ENCODE measurements at places on chromosomes 13 and 19.
A peak's percentile ranks its signal among the peaks of the same experiment; 100 is the strongest.

DNA sequence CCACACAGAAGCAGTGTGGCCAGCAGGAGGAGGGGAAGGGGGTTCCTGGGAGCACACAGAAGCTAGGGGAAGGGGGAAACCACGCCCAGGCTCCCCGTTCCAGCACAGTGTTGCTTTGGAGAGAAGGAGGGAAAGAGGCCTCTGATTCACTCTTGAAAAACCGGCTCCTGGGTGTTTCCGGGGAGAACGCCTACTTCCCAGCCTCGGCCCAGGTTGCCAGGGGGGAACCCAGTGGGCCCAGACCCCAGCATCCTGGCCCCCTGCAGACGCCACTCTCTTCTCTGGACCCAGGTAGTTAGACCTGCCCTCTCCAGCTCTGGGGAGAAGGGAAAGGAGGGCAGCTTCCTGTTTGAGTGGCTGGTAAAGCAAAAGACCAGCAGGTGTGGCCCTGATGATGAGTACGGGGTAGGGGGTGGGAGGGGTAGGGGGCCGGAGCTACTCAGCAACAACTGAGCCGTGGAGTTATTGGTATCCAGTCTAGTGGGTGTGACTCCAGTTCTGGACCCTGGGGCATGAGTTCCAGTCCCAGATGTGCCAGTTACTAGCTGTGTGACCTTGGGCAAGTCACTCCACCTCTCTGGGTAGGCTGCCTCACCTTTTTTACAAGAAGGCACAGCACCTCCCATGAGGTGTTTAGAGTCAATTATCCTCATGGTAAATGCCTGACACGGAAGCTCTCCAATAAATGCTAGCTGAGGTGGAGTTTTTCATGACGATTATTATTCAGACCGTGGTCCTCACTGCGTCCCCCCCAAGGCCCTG, 836 bp downstream of the GIPC1 start:
- no peak for DNase-seq

DNA sequence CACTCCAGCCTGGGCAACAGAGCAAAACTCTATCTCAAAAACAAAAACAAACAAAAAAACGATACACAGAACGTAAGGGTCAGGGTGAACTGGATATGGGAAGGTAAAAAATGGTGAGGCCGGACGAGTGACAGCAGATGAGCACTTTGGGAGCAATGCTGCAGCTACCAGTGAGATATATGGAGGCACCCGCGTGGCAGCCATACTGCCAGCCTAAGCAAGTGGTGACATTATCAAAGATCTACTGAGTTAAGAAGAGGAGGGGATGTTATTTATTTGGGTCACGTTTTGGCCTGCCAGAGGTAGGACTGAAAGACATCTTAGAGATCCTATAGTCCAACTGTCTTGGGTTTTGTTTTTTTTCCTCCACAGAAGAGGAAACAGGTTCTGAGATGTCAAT, 14.2 kb downstream of the TIMM13 start:
- no peak for DNase-seq

- DNase-seq: peak; percentile 76
Measured at GRCh38 chr19:39845933-39846677, at the start of gene FBL. TSS of gene FBL (minus strand) at chr19:39846379. CDS start at chr19:39846300, 79 bp downstream.

DNA sequence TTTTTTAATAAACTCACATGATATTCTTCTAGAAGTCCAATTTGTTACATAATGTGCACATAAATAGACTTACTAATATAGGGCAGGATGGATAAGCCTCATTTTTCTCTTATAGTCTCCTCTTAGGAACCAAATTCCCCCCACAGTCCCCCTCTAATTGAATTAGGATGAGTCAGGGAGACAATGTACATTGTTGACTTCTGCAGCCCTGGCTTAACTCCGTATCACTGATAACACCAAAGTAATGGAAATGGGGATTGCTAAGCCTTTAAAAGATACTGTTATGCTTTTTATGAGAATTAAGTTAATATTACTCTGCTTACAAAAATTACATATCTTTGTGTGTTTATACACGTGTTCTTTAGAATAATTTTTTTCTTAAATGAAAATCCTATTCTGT, 5.1 kb upstream of the PCDH9 start:
- DNase-seq: no peak

DNA sequence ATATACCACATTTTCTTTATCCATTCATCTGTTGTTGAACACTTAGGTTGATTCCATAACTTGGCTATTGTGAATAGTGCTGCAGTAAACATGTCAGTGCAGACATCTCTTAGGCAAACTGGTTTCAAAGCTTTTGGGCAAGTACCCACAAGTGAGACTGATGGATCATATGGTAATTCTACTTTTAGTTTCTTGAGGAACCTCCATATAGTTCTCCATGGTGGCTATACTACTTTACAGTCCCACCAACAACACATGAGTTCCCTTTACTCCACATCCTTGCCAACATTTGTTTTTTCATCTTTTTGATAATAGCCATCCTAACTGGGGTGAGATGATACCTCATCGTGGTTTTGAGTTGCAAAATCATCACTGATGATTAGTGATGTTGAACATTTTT, 8.5 kb downstream of the CYSLTR2 start:
- no peak for DNase-seq

- DNase-seq: no peak
Measured at GRCh38 chr13:51840917-51841316, 4.1 kb downstream of the TMEM272 start.

All from thymus (tissue), 14 donors.